RWPE1 (cell line): ENCODE measurements at places on chromosomes 12 and 14.

DNA sequence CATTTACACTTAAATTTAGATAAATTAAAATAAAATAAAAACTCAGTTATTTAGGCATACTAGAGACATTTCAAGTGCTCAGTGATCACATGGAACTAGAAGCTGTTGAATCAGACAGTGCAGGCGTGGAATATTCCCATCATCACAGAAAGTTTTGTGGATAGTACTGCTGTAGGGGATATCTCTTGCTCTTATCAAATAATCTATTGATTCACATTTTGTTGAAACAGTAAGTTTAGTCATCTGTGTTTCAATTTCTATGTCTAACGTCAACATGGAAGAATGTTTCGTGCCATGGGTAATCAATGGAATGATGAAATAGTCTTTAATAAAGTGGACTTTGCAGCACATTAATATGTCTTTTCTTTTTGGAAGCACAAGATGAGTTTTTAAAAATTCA, 108.6 kb downstream of the PAH start:
- DNase-seq, result no peak

- no peak for DNase-seq
Observed at GRCh38 chr12:26612203-26612602, 220.8 kb downstream of the ITPR2 start.

GRCh38 chr12:3820122-3820521, 53.1 kb downstream of the PARP11 start:
- peak; percentile 51 for DNase-seq

- DNase-seq, result no peak
Observed at GRCh38 chr12:4050340-4050739, 177.1 kb upstream of the PARP11 start.

GRCh38 chr12:91072931-91073330, 15.1 kb upstream of the KERA start:
- DNase-seq, result no peak

GRCh38 chr12:130216031-130216430, 53.8 kb downstream of the FZD10 start:
- DNase-seq, result no peak

- no peak for DNase-seq
Observed at GRCh38 chr14:99544991-99545390, 59.0 kb downstream of the CCDC85C start.

- peak; percentile 33 for DNase-seq
Observed at GRCh38 chr12:80195074-80195726, 95.9 kb downstream of the OTOGL start.
